ENCODE measurements at places on chromosomes 16 and 17.
A peak's percentile ranks its signal among the peaks of the same experiment; 100 is the strongest.

DNA sequence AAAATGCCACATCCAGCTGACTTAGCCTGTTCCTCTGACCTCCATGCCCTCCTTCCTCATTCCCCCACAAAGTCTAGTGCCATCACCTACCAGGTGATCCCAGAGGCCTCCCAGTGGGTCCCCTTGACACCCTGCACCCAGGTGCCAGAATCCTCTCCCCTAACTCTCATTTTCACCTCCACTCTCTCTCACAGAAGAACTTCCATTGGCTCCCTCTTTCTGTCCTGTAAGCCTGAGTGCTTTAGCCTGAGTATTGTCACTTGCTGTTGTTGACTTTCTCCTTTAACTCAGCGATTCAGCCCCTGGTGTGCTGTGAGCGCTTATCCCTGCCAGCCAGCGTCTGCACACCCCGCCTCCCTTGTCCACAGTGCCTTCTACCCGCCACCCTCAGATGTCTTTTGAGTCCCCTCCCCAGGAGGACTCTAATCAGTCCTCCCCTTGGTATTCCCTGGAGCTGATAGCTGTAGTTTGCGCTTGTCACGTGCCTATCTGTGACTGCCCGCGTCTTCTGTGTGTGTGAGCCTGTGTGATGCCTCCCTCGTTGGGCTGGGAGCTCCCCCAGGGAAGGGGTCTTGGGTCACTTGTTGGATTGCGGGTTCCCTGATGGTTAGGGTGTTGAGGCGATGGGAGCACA, 31.9 kb downstream of the ARHGAP23 start:
- H3K4me1 ChIP-seq, result peaks cover 20% of the 10 kb centered on the region
- H3K4me3 ChIP-seq, result no peak overlapping the region
- peaks cover 3% of the 10 kb centered on the region for H3K36me3 ChIP-seq
- DNase-seq, result no peak
- no peak overlapping the region for H3K27ac ChIP-seq

- no peak overlapping the region for H3K4me3 ChIP-seq
- no peak for DNase-seq
- no peaks in the 10 kb centered on the region for H3K4me1 ChIP-seq
- H3K27ac ChIP-seq, result no peak overlapping the region
- H3K36me3 ChIP-seq, result peaks cover 6% of the 10 kb centered on the region
Measured at GRCh38 chr16:47139561-47140185, 4.1 kb downstream of the NETO2 start.

GRCh38 chr16:24054741-24055491, 201.2 kb upstream of the CACNG3 start:
- no peaks in the 10 kb centered on the region for H3K4me1 ChIP-seq
- H3K27ac ChIP-seq, result peak overlapping the region; percentile 85
- H3K4me3 ChIP-seq, result no peak overlapping the region
- no peaks in the 10 kb centered on the region for H3K36me3 ChIP-seq
- peaks cover 5% of the 10 kb centered on the region for H3K27me3 ChIP-seq

- H3K36me3 ChIP-seq, result no peaks in the 10 kb centered on the region
- H3K4me3 ChIP-seq, result no peak overlapping the region
- no peak overlapping the region for H3K27ac ChIP-seq
- no peaks in the 10 kb centered on the region for H3K4me1 ChIP-seq
Measured at GRCh38 chr16:9874219-9874618, 308.0 kb downstream of the GRIN2A start.

- no peaks in the 10 kb centered on the region for H3K27me3 ChIP-seq
- DNase-seq, result no peak
- H3K27ac ChIP-seq, result no peak overlapping the region
- no peaks in the 10 kb centered on the region for H3K36me3 ChIP-seq
Measured at GRCh38 chr16:13997933-13998332, 73.2 kb upstream of the MRTFB start.

GRCh38 chr17:40219594-40220338, 662 bp downstream of the WIPF2 start:
- no peaks in the 10 kb centered on the region for H3K36me3 ChIP-seq
- no peaks in the 10 kb centered on the region for H3K4me1 ChIP-seq
- DNase-seq, result no peak
- no peaks in the 10 kb centered on the region for H3K27me3 ChIP-seq
- H3K4me3 ChIP-seq, result peak overlapping the region; percentile 97

GRCh38 chr16:65118871-65119270, 3.0 kb downstream of the CDH11 start:
- H3K27me3 ChIP-seq, result peaks cover 52% of the 10 kb centered on the region
- H3K4me1 ChIP-seq, result no peaks in the 10 kb centered on the region
- H3K27ac ChIP-seq, result no peak overlapping the region
- no peak overlapping the region for H3K4me3 ChIP-seq
- no peaks in the 10 kb centered on the region for H3K36me3 ChIP-seq

DNA sequence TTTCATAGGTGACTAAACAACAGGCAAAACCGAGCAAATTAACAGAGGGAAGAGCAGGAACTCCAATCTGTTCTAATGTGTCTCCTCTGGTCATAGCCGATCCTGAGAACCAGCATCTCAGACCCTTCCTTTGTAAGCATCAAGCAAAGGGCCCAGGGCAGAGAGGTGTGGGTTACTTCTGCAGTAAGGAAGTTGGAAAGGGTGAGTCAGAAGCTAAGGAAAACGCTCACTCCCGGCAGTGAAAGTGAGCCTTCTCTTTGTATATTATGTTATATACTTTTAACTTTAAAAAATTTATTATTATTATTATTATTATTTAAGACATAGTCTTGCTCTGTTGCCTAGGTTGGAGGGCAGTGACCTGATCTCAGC, 77.7 kb downstream of the MRM3 start:
- H3K27me3 ChIP-seq, result no peaks in the 10 kb centered on the region
- H3K4me3 ChIP-seq, result no peak overlapping the region
- peaks cover 52% of the 10 kb centered on the region for H3K36me3 ChIP-seq
- peaks cover 10% of the 10 kb centered on the region for H3K4me1 ChIP-seq

GRCh38 chr17:18182110-18182977, 1.3 kb upstream of the ALKBH5 start:
- H3K4me1 ChIP-seq, result peaks cover 5% of the 10 kb centered on the region
- H3K4me3 ChIP-seq, result peak overlapping the region; percentile 96
- peaks cover 12% of the 10 kb centered on the region for H3K36me3 ChIP-seq
- no peak for DNase-seq
- peak overlapping the region; percentile 96 for H3K27ac ChIP-seq

GRCh38 chr17:60630352-60630751, 30.4 kb downstream of the PPM1D start:
- DNase-seq, result no peak
- H3K27me3 ChIP-seq, result no peaks in the 10 kb centered on the region
- no peak overlapping the region for H3K4me3 ChIP-seq
- H3K4me1 ChIP-seq, result no peaks in the 10 kb centered on the region

- peak; percentile 81 for DNase-seq
- peaks cover 14% of the 10 kb centered on the region for H3K27me3 ChIP-seq
- peaks cover 8% of the 10 kb centered on the region for H3K4me1 ChIP-seq
- H3K4me3 ChIP-seq, result no peak overlapping the region
- H3K36me3 ChIP-seq, result no peaks in the 10 kb centered on the region
- no peak overlapping the region for H3K27ac ChIP-seq
Measured at GRCh38 chr16:84281074-84281473, 13.6 kb upstream of the WFDC1 start.

GRCh38 chr17:27846042-27846655, 45.8 kb upstream of the NOS2 start:
- no peaks in the 10 kb centered on the region for H3K27me3 ChIP-seq
- no peaks in the 10 kb centered on the region for H3K36me3 ChIP-seq
- no peak overlapping the region for H3K27ac ChIP-seq
- no peaks in the 10 kb centered on the region for H3K4me1 ChIP-seq

DNA sequence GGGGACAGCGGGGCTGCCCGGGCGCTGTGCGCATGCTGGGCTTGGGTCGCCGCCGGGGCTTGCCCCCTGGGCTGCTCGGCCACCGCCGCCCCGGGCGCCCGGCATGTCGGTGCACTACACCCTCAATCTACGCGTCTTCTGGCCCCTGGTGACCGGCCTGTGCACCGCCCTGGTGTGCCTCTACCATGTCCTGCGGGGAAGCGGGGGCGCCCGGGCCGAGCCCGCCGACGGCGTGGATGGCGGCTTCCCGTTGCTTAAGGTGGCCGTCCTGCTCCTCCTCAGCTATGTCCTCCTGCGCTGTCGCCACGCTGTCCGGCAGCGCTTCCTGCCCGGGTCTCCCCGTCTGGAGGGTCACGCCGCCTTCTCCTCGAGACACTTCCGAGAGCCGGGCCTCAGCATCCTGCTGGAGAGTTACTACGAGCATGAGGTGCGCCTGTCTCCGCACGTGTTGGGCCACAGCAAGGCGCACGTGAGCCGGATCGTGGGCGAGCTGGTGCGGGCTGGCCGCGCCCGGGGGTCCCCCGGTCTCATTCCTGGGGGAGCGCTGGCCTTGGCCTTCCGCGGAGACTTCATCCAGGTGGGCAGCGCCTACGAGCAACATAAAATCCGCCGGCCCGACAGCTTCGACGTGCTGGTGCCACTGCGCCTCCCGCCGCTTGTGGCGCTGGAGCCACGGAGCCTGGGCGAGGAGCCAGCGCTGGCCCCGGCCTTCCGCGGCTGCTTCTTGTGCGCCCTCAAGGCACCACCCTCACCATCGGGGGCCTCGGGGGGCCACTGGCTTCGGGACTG, 789 bp downstream of the ITPRIPL2 start:
- peak; percentile 87 for DNase-seq
- peaks cover 20% of the 10 kb centered on the region for H3K4me1 ChIP-seq
- no peak overlapping the region for H3K27ac ChIP-seq
- no peaks in the 10 kb centered on the region for H3K27me3 ChIP-seq

- no peak overlapping the region for H3K4me3 ChIP-seq
- peaks cover 4% of the 10 kb centered on the region for H3K27me3 ChIP-seq
- no peaks in the 10 kb centered on the region for H3K4me1 ChIP-seq
- DNase-seq, result peak; percentile 38
- H3K36me3 ChIP-seq, result no peaks in the 10 kb centered on the region
Measured at GRCh38 chr17:64024781-64025731, 4.6 kb upstream of the ICAM2 start.

- H3K27ac ChIP-seq, result peak overlapping the region; percentile 38
- H3K27me3 ChIP-seq, result no peaks in the 10 kb centered on the region
- H3K36me3 ChIP-seq, result no peaks in the 10 kb centered on the region
Measured at GRCh38 chr16:1098266-1098991, 2.4 kb upstream of the C1QTNF8 start.

GRCh38 chr16:878072-878784, 77.7 kb upstream of the GNG13 start:
- peak; percentile 82 for DNase-seq
- H3K27me3 ChIP-seq, result no peaks in the 10 kb centered on the region
- H3K27ac ChIP-seq, result no peak overlapping the region
- no peaks in the 10 kb centered on the region for H3K4me1 ChIP-seq

- H3K27me3 ChIP-seq, result peaks cover 8% of the 10 kb centered on the region
- H3K27ac ChIP-seq, result no peak within 1 kb of the TSS
- peaks cover 3% of the 10 kb centered on the region for H3K4me1 ChIP-seq
- DNase-seq, result peak; percentile 94
- H3K4me3 ChIP-seq, result peak within 1 kb of the TSS; percentile 87
- H3K36me3 ChIP-seq, result no peaks in the 10 kb centered on the region
Measured at GRCh38 chr17:9644910-9645751, at the start of gene USP43. Gene USP43, plus strand, starts transcription at chr17:9645517. Its CDS starts 116 bp downstream, at chr17:9645633.

DNA sequence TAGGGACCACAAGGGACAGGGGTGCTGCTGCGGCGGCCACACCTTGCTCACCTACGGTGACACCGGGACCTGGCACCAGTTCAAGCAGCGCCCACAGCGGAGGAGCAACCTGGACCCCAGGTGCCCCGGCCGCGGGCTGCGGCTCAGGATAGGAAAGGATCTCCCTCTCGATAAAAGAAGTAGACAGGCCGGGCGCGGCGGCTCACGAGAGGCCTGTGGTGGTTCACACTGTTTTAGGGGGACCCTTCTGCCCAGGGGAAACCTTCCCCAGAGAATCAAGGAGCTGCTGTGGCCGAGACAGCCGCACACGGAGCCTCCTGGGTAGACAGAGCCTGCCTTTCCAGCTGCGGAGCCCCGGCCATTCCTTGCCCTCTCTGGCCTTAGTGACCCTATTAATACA, 17.9 kb upstream of the ATP2A3 start:
- no peaks in the 10 kb centered on the region for H3K36me3 ChIP-seq
- no peak for DNase-seq
- no peak overlapping the region for H3K27ac ChIP-seq
- H3K4me1 ChIP-seq, result no peaks in the 10 kb centered on the region
- no peaks in the 10 kb centered on the region for H3K27me3 ChIP-seq

DNA sequence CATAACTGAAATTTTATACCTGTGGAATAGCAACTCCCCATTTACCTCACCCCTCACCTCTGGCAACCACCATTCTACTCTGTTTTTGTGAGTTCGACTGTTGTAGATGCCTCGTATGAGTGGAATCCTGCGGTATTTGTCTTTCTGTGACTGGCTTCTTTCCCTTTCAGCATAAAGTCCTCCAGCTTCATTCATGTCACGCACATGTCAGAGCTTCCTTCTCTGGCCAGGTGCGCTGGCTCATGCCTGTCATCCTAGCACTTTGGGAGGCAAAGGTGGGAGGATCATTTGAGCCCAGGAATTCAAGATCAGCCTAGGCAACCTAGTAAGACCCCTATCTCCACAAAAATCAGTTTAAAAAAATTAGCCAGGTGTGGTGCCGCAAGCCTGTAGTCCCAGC, 278.4 kb downstream of the PARN start:
- no peak overlapping the region for H3K27ac ChIP-seq
- H3K27me3 ChIP-seq, result no peaks in the 10 kb centered on the region
- no peaks in the 10 kb centered on the region for H3K4me1 ChIP-seq
- H3K36me3 ChIP-seq, result no peaks in the 10 kb centered on the region
- DNase-seq, result no peak
- H3K4me3 ChIP-seq, result no peak overlapping the region

GRCh38 chr16:85523602-85524364, 89.3 kb upstream of the GSE1 start:
- no peaks in the 10 kb centered on the region for H3K27me3 ChIP-seq
- H3K27ac ChIP-seq, result peak overlapping the region; percentile 36

GRCh38 chr17:13311306-13311705, 290.4 kb downstream of the HS3ST3A1 start:
- H3K4me1 ChIP-seq, result no peaks in the 10 kb centered on the region
- H3K27me3 ChIP-seq, result no peaks in the 10 kb centered on the region
- no peak for DNase-seq
- H3K4me3 ChIP-seq, result no peak overlapping the region
- H3K27ac ChIP-seq, result no peak overlapping the region
- no peaks in the 10 kb centered on the region for H3K36me3 ChIP-seq

DNA sequence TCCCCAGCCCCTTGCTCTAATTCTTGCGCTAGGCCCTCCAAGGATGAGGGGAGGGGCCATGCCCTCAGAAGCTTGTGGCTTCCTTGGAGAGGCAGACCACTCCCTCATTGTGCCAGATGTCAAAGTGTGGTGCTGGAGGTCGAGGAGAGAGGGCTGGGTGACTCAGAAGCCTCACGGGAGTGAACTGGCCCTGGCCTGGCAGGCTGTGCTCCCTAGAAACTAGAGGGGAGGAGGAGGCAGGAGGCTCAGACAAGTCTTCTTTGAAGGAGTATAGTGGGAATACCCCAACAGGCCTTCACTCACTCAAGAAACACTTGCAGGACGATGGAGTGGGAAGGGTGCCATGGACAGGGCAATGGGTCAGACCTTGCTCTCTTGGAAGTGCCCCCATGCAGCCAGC, 18.5 kb downstream of the ANKRD40 start:
- no peak overlapping the region for H3K4me3 ChIP-seq
- DNase-seq, result peak; percentile 75
- no peaks in the 10 kb centered on the region for H3K27me3 ChIP-seq
- H3K36me3 ChIP-seq, result peaks cover 21% of the 10 kb centered on the region
- peaks cover 6% of the 10 kb centered on the region for H3K4me1 ChIP-seq
- H3K27ac ChIP-seq, result peak overlapping the region; percentile 36
